ENCODE measurements at places on chromosomes 4 and X.

- no peak for DNase-seq
Observed at GRCh38 chrX:17056868-17057608, 110.6 kb downstream of the REPS2 start.

DNA sequence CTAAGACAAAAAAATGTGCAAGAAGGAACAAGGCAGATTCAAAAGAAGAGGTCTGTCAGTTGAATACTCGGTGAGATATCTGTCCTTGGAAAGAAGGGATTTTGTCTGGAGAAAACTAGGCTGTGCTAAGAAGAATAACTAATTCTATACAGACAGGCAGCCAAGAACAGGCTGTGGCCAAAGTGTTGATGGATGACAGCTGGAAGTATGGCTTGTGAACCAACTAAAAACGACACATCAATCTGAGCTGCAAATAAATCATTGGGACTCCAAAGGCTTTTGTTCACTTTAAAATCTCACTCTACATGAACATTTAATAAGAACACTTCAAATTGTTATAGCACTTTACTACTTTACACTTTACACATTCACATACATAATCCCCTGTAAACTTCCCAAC, 70.5 kb upstream of the IGSF1 start:
- DNase-seq, result no peak

- DNase-seq, result no peak
Observed at GRCh38 chrX:151679798-151680402, 15.4 kb upstream of the PRRG3 start.

DNA sequence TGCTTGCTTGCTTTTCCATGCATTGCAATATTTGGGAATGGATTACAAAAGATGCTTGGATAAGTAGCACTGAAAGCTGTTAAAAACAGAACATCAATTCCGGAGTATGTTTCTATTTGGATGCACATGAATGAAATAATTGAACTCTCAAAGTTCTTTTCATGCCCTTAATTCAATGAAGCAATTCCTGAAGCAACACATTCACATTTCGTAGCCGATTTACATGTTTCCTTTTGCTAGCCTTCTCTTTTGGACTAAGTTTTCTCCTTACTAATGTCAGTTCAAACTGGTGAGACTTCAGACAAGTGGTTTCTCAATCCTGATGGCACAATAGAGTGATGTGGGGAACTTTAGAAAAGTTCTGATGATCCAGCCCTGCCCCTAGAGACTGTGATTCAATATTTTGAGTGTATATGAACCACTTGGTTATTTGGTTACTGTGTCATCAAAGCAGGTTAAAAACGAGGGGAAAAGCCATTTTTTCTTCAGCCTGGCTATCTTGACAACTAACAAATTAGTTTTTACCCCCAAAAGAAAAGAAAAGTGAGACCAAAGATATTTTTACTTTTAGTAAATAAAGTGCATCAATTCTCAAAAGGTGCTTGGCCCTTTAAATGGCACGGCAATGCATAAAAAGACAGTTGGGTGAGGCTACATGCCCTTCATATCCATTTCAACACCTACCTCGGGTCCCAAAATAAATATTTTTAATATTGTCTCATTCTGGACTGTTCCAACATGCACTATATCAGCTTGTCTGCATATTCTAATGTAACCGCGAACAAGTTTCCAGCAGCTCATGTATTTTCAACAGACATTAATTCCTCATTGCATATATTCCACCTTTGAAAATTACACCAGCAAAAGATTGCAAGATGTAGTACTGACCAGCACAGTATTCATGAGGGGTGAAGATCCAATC, 90.1 kb upstream of the RPL34 start:
- DNase-seq, result no peak

DNA sequence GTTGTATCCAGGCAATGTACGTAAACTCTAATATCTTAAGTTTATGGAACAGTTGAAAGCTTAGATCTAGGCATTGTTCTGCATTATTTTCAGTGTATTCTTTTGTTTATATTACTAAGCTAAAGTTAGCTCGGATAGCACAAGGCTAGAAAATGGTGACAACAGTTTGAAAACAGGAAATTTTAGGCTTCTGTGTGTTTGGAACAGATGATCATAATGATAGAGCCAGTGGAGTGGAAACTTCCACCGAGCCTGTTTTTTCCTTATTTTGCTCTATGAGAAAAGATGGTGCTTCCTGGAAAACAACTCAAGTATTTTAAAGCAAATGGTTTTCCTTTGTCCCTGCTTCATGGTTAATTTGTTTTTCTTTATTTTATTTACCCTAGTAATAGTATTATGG, 70.8 kb downstream of the GAB1 start:
- no peak for DNase-seq

- no peak for DNase-seq
Observed at GRCh38 chrX:40143001-40143400, 45.2 kb upstream of the BCOR start.

- no peak for DNase-seq
Observed at GRCh38 chrX:31499109-31499508, 427.3 kb upstream of the FTHL17 start.

- DNase-seq, result no peak
Observed at GRCh38 chrX:2691543-2692220, 587 bp downstream of the CD99 start.

DNA sequence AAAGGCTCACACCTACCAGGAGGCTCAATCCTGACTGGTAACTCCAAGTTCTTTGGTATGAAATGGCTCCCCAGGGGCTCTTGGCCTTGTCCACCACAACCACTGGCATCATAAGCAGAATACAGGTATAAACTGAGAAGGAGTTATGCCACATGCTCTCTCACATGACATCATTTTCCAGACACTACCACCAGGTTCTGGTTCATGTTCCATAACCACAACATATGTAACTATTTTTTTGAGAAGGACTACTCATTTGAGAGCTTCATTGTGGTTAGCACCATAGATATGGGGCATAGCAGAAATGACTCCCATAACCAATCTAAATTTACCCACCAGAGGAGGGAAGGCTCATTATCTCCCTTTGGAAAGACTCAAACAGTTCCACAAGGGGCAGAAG, 19.6 kb downstream of the PRDM5 start:
- DNase-seq, result no peak

GRCh38 chr4:54384563-54384962, 155.5 kb downstream of the PDGFRA start:
- DNase-seq, result no peak

GRCh38 chrX:5380426-5380825, 848.2 kb downstream of the NLGN4X start:
- no peak for DNase-seq

GRCh38 chr4:77893451-77893850, 30.8 kb downstream of the MRPL1 start:
- no peak for DNase-seq

DNA sequence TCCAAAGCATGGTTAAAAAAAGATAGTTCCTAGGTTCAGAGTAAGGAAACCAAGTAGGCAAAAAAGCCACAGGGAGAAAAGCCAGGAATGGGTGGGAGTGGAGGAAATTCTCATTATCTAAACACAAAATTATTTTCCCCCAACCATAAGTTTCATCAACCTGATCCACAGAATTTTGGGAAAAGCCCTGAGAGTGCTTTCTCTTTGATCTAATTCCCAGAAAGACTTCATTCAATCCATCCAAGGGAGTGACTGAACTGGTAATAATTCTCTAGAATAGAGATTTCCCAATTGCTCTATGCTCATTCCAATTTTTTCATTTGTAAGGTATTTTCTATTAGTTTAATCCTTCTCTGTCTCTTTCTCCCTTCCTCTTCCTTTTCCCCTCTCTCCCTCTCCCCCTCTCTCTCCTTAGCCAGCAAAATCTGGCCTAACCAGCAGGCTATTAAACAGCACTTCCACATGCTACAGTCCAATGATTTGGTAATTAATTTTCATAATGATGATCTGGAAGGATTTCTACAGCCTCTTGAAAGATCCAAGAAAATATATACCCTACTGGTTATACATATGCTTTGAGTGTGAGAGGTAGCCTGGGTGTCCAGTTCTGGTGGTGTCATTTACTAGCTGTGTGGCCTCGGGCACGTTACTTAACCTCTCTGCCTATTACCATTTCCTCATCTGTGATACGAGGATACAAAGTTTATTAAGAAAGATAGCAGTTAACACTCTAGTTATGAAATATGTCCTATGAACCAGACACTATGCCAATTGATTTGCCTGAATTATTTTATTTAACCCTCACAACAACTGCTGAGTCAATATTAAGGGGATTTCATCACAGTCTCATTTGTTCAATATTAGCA, 251.5 kb upstream of the RASGEF1B start:
- no peak for DNase-seq

GRCh38 chr4:40924096-40924792, 174.5 kb downstream of the NSUN7 start:
- no peak for DNase-seq

DNA sequence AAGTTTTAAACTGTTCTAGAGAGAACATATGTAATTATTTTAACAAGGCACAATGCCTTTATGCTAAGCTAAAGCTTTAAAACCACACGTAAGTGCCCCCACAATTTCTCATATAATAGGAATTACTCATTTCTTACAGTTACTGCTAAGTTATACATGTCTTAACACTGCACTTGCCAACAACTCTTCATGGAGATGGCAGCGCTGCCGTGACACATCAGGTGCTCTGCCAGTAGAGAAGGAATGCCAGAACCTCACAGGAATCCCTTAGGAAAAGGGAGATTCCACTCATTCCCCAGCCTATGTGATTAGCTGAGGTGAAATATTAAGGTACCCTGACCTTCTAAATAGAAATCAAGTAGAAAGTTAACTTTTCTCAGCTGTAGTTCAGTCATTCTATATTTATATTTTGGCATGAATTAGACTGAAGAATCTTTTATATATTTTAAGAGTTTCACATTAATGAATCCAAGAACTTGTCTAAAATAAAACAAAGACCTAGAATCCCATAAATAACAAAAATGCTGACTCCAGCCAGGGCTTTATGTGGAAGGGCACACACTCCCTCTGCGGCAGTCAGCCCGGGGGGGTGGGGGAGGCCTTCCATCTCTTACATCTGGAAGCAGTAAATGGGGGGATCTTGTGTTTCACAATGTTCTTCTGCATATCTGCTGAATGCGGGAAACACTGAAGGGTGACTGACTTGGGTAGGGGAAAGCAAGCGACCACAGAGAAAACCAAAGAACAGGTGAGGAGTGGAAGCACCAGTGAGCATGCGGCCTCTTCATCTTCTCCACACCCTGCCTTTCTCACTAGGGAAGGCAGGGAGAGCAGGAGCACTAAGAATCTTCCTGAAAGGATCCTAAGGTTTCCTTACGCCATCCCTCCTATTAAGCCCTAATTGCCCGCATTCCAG, 23.7 kb downstream of the ACSL1 start:
- DNase-seq, result no peak

GRCh38 chrX:46573892-46574773, 568 bp downstream of the CHST7 start:
- DNase-seq, result peak; percentile 3

DNA sequence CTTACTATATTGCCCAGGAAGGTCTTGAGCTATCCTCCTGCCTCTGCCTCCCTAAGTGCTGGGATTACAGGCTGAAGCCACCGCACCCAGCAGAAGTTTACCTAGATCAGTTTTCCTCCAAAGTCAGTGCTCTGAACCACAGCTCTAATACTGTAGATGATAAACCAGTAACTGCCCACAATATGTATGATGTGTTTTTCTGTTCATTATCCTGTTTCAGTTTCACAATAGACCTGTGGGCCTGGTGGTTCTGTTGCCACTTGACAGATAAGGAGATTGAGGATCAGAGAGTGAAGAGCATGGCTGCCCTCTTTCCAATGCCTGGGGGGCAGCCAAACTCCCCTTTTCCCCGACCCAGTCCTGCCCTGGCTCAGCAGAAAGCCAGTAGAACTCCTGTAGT, 87.0 kb downstream of the EFNB1 start:
- no peak for DNase-seq

DNA sequence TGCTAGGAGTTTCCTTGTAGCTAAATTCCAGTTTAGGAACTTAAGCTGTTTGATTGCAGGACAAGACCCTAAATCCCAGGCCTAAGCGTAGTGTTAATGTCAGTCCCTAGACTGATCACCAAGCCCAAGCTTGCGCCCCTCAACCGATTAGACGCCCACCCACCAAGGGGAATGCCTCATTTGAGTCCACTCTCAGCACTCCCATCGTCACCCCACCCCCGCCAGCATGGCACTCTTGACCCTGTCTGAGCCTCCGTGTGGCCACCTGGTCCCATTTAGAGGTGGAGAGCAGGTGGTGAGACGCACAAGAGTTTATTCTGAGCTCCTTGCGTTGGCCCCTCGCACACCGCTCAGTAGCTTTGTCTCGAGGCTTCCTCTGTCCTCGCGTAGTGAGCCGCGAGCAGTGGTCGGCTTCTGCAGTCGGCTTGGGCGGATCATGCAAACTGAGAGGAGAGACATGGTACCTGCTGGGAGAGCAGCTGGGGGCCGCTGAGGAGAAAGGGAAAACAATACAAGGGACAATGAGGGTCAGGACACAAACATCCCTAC, 48.5 kb upstream of the ZNF157 start:
- no peak for DNase-seq

DNA sequence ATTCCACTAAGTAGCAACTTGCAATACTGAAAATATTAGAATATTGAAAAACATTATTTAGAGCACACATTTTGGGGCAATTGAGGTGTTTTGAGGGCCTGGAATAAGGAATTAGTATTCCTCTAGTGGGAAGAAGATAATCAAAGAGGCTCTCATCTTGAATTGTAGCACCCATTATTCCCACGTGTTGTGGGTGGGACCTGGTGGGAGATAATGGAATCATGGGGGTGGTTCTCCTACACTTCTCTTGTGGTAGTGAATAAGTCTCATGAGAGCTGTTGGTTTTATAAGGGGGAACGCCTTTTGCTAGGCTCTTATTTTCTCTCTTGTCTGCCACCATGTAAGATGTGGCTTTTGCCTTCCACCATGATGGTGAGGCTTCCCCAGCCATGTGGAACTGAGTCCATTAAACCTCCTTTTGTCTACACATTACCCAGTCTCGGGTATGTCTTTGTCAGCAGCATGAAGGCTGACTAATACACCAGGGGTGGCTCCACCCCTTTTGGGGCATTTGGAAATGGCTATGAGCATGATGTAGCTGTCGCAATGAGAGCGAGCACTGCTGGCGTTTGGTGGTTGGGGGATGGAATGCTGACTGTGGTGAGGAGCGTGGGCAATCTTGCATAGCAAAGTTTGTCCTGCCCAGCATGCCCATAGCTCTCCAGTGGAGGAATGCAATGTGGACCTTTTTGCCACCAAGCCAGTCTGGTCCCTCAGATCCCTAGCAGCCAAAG, 308.2 kb downstream of the FRMPD4 start:
- no peak for DNase-seq

DNA sequence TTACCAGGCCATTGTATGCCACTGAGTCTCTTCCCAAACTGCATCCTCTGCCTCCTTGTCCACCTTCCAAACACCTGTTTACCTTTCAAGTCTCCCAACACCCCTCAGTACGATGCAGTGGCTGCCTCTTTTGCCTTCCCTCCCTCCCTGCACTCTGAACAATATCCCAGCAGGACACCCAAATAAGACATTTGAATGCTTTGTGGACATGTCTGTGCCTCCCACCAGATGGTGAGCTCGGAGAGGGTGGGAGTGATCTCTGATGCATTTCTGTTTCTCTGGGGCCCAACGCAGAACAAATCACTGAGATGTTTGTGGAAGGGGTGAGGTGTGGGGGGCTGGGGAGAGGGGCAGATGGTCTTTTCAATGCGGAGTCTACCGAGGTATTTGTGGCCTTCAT, 33.4 kb downstream of the PJA1 start:
- DNase-seq, result no peak

- DNase-seq, result peak; percentile 21
Observed at GRCh38 chr4:147749811-147750321, 18.0 kb downstream of the ARHGAP10 start.
